Stimulated activated CD4-positive, alpha-beta T cell treated with anti-CD3 and anti-CD28 coated beads, TNF-alpha, amount 100 ng/mL, for 48 hours (primary cell): ENCODE measurements at places on chromosomes 1 and 21.

DNA sequence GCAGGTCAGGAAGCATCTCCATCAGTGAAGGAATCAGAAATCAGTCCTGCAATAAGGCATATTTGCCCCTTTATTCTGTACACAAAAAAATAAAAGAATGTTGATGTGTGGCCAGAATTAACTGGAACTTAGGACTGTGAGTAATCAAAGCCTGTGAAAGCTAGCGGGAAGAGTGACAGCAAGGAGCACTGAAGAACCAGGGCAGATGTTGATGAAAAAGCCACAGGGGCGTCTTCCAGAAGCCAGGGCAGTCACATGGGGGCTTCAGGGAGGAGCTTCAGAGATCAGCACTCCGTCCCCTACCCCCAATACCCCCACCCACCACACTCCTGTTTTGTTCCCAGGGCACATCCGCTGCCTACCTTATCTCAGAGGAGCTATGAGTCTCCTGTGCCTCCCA is 502.8 kb downstream of the AJAP1 start:
- no peak for DNase-seq

DNA sequence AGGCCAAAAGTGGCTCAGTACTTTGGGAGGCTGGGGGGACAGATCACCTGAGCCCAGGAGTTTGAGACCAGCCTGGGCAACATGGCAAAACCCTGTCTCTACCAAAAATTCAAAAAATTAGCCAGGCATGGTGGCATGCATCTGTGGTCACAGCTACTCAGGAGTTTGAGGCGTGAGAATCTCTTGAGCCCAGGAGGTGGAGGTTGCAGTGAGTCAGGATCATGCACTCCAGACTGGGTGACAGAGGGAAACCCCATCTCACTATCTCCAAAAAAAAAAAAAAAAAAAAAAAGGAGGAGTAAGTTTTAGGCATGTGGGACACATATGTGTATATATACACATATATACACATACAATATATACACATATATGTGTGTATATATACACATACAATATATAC is 165.3 kb upstream of the DPYD start:
- DNase-seq: no peak

GRCh38 chr1:210743038-210743437 is 390.9 kb downstream of the KCNH1 start:
- DNase-seq: no peak

DNA sequence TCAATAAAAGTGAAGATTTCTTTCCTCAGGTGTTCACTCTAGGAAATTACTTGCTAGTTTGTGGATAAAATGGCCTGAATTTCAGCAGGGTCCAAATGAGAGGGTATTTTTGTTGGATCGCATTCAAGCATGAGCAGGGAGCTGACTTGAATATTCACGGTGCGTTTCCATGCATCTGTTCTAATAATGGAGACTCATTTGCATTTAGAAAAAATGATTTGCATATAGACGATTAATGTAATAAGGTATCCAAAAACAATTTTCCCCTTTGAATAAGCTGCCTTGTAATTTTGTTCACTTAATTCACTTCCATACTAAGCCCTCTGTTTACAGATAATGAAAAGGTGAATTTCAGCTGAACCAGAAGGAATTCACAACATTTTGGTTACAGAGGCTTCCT is 130.9 kb upstream of the AJAP1 start:
- no peak for DNase-seq

DNA sequence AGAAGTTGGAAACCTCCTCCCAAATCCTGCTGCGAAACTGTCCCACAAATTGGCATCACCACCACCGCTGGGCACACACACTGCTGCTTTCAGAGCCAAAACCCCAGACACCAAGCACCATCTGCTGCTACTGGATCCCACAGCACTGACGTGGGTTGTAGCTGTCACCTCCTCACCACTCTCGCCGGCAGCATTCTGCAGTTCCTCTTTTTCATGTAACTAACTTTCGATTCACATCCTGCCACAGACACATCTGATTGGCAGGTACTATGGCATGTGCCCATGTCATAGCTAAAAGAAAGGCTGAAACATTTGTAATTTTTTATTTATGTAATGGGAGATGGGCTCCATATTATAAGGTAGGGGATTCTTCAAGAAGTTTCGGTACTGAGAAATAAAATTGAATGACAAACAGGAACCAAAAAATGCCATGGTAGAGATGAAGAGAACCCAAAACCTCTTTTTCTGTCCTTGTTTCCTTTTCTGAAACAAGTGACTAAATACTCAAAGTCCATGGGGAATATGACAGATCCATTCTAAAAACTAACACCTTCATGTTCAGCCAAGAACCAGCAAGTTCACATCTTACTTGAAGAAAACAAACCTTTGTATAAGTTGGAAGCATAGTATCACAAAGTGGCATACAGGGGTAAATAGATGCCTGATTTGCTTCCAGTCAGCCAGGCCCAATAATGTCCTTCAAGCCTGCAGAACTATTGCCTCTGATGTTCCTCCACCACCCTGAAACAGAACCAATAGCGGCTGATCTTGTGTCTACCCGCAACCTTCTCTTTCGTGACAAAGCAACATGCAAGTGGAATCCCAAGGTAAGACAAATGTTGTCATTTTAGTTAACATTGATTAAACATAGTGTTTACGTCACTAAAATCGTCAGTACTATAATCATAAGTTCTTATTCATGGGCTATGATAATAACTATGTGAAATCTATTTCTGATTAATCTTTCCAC is 26.6 kb upstream of the RGS13 start:
- DNase-seq: peak; percentile 9

- DNase-seq: peak; percentile 19
Measured at GRCh38 chr1:160206036-160206389, 829 bp downstream of the PEA15 start.

GRCh38 chr21:42513151-42513984 is at the start of gene SLC37A1:
Gene SLC37A1 (plus strand): TSS chr21:42513852. CDS start chr21:42518455, 4,603 bp downstream.
- no peak for DNase-seq

GRCh38 chr1:6630027-6630426 is 5.4 kb downstream of the THAP3 start:
- DNase-seq: no peak

DNA sequence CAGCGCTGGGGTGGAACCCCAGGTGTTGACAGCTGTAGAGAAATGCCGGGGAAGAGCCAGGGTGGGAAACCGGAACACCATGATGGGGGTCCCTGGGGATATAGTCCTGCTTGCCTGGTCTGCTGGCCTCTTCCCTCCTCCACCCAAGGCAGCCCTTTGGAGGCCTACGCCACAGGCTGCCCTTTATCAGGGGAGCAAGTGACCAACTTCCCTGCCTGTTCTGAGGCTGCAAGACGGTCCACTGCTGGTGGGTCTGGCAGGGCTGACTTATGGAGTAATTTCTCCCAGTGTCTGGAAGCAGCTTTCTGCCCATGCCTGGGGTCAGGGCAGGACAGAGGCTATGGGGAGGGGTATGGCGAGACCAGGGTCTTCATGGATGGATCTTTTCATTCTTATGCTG is 50.8 kb upstream of the EDN2 start:
- DNase-seq: no peak

DNA sequence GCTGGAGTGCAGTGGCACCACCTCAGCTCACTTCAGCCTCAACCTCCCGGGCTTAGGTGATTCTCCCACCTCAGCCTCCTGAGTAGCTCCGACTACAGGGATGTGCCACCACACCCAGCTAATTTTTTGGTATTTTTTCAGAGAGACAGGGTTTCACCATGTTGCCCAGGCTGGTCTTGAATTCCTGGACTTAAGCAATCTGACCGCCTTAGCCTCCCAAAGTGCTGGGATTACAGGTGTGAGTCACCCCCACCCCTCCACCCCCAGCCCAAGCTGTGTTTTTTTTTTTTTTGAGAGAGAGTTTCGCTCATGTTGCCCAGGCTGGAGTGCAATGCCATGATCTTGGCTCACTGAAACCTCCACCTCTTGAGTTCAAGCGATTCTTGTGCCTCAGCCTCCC is 75.4 kb downstream of the NKAIN1 start:
- DNase-seq: no peak

DNA sequence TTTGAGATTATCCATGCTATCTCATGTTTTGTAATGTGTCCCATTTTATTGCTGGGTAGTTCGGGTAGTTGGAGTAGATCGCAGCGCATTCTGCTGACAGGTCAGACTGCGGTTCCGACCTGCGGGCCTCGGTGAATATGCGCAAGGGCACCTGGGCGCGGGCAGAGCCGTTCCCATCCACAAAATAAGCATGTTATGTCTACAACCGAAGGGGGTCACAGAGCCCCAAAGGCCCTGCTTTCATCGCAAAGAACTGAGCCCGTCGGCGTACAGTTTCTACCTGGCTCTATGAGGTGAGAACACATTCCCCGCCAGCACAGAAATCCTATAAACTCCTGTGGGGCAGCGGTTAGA is 88.4 kb downstream of the PRKAB2 start:
- DNase-seq: no peak

DNA sequence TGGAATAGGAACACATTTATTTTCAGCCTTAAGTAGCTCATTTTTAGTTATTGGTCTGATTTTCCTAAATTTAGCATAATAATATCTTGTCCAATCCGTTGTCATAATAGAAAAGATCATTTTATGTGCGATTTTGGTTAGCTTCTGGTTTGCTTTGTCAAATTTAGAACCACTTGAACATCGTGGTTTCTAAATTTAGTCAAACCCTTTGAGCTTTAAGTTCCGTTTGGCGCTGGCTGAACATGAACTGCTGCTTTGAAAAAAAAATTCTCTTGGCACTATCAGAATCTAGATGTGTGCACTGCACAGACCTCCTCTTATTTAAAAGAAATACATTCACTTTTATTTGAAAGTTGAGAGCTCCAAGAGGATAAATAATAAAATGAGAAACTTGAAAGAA is 370.6 kb downstream of the PTPRC start:
- no peak for DNase-seq

GRCh38 chr1:3645666-3646355 is 4.1 kb downstream of the WRAP73 start:
- no peak for DNase-seq

GRCh38 chr21:37000381-37000780 is 6.1 kb upstream of the RIPPLY3 start:
- DNase-seq: no peak

GRCh38 chr1:55997536-55997935 is 581.8 kb downstream of the PLPP3 start:
- DNase-seq: no peak

GRCh38 chr21:39527664-39528381 is 76.1 kb downstream of the SH3BGR start:
- no peak for DNase-seq

GRCh38 chr1:108704496-108704895 is 8.2 kb upstream of the FNDC7 start:
- DNase-seq: no peak

DNA sequence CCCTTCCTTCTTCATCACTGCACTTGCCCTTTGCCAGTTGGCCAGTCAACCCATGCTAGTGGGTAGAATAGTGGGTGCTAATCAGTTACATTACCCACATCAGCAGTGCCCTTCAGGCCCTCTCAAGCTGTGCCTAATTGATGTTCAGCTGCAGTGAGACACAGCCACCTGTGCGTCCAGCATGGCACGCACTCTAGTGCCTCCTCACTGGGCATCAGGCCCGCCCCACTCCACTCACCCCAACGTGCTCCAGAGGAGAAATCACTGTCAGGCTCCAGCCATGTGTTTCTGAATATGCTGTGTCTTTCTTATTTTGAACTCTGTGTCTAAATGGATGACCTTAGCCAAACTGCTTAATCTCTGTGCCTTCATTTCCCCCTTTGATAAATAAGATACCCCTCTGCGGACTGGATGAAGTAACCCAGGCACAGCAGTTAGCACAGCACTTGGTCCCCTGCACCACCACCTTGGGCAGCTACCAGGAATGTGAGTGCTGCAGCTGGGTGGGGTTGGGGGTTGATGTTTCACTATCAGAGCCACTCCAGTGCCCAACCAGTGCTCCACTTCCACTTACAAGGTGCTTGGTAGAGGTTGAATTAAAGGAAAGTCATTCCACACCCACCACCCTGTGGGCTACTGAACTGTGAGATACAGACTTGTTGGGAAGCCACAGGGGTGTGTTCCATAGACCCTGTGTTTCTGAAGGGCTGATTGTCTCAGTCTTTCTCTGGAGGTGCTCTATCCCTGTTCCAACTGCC is 8.9 kb upstream of the ADORA3 start:
- no peak for DNase-seq

GRCh38 chr1:177328251-177328650 is 157.5 kb downstream of the BRINP2 start:
- no peak for DNase-seq

DNA sequence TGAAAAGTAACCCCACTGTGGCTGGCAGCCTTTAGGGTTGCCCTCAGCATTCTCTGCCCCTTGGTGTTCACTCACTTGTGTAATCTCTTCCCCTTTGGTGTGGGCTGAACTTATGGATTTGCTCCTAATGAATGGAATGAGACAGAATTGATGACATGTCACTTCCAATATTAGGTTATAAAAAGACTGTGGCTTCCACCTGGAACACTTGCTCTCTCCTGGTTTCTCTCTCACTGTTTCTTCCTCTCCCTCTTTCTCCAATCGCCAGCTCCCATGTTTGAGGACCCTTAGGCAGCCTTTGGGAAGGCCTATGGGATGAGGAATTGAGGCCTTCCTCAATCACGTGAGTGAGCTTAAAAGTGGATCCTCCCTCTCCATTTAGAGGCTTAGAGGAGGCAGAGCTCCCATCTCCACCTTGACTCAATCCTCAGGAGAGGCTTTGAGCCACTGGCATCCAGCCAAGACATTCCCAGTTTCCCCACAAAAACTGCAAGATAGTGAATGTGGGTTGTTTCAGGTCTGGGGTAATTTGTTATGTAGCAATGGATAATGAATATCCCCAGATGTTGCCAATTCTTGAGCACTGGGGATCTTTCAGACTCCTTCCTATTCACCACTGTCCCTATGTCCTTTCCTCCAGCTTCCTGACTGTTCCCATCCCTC is 95.5 kb upstream of the CD34 start:
- DNase-seq: no peak

GRCh38 chr1:152497273-152497672 is 13.3 kb upstream of the LCE5A start:
- no peak for DNase-seq

- DNase-seq: no peak
Measured at GRCh38 chr1:207935166-207935583, 24.2 kb upstream of the CD34 start.

- DNase-seq: no peak
Measured at GRCh38 chr21:35086357-35086756, 37.3 kb upstream of the RUNX1 start.

- DNase-seq: no peak
Measured at GRCh38 chr1:118928739-118929554, 59.2 kb downstream of the TBX15 start.

DNA sequence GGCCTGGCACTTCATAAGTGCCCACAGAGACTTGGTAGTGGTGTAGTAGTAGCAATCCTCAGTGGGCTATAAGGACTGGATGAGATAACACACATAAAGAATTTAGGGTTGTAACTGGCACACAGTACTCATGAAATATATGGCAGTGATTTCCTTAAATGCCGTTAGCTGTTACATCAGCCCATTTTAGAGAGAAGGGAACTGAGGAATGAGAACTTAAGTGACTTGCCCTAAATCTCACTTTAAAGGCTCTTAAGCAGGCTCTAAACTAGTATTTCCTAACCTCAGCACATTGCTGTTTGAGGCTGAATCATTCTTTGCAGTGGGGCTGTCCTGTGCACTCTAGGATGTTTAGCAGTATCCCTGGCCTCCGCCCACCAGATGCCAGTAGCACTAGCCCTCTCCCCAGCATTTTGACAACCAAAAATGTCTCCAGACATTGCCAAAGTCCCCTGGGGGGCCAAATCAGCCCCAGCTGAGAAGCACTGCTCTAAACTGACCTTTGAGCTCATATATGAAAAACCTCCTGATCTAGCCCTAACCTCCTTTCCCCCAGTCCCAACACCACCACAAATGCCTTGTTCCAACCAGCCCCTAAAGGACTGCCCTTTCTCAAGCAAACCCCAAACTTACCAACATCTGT is 11.6 kb downstream of the CAMK2N1 start:
- no peak for DNase-seq

GRCh38 chr1:3706651-3707297 is 45.5 kb upstream of the CCDC27 start:
- DNase-seq: no peak
